ENCODE measurements at places on chromosomes 16 and 17.

DNA sequence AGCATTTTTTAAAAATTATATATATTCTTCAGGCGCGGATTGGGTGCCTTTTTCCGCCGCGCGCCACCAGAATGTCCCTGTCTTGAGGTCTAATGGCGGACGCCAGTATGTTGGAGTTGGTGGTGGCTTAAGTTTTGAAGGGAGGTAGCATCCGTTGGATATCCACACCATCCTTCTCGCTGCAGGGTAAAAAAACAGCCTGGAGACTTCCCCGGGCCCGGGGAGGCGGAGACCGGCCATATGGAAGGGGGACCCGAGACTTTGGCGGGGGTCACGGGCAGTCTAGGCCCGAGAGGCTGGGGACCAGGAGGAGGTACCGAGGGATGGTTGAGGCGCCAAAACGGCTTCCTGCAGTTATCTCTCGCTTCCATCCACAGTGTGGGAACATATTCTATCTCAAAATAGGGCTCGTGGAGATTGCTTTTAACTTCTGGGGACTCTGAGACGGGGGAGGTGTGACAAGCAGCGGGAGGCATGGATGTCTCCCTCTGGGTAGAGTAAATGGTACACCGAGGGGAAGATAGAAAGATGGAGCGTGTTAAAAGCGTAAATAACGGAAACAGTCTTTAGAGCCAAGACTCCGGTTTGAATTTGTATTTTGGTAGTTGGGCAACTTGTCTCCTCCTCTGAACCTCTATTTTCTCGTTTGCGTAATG, at the start of gene SF3B3:
Gene SF3B3 (plus strand): TSS at position 74 of the 656 bp plus-strand sequence. CDS start 2,841 bp downstream, outside the sequence.
- peak within 1 kb of the TSS; percentile 90 for H3K27ac ChIP-seq
- no peaks in the 10 kb centered on the region for H3K27me3 ChIP-seq
- DNase-seq, result no peak

DNA sequence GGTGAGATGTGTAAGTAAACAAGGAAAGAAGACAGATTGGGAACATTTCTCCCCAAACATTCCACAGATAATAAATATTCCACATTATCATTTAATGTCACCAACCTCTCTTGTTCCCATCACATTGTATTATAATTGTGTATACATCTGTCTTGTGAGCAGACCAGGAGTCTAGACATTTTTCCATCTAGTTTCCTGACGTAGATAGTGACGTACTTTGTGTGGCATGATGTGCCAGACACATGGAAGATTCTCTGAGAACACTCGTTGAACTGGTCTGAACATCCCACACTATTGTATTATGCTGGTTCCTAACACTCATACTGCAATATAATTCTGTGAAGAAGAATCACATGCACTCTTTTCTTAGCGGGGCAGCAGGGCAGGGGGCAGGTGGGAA, 34.0 kb downstream of the WSB1 start:
- H3K27me3 ChIP-seq, result no peaks in the 10 kb centered on the region
- no peak for DNase-seq
- H3K36me3 ChIP-seq, result no peaks in the 10 kb centered on the region
- H3K4me3 ChIP-seq, result no peak overlapping the region

GRCh38 chr17:58995247-58995940, 111.3 kb downstream of the TRIM37 start:
- peak; percentile 34 for DNase-seq
- no peak overlapping the region for H3K4me3 ChIP-seq
- H3K27me3 ChIP-seq, result no peaks in the 10 kb centered on the region
- no peaks in the 10 kb centered on the region for H3K36me3 ChIP-seq
- H3K27ac ChIP-seq, result peak overlapping the region; percentile 63

GRCh38 chr16:85391175-85391707, 221.9 kb upstream of the GSE1 start:
- DNase-seq, result no peak
- no peaks in the 10 kb centered on the region for H3K27me3 ChIP-seq
- no peak overlapping the region for H3K27ac ChIP-seq

DNA sequence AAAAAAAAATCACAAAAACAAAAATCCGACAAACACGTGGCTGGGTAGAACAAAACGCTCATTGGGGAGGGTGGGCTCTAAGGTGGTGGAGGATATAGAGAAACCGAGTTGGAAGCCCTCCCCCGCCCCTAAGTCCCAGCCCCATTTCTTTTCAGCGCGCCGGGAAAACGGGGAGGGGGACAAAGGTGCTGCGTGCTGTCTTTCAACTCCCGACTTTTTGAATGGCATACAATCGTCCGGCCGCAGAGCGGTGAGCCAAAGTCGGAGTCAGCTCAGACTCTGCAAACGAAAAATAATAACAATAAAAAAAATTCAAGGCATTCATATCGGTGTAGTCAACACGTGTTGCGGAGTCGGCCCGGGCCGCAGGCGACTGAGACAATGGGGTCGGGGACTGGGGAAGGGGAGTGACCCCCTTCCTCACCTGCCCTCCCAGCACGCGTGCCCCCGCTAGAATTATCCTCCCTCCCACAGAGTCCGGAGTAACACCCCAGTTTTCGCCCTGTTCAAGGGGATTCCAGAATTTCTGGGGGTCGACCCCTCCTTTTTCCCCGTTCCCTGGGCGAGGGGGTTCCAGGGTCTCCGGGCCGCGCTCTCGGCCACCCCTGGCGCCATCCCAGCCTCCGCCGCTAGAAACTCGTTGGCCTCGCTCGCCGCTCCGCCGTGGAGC, 1.7 kb upstream of the IGF2BP1 start:
- no peak for DNase-seq
- H3K4me3 ChIP-seq, result peak overlapping the region; percentile 90

DNA sequence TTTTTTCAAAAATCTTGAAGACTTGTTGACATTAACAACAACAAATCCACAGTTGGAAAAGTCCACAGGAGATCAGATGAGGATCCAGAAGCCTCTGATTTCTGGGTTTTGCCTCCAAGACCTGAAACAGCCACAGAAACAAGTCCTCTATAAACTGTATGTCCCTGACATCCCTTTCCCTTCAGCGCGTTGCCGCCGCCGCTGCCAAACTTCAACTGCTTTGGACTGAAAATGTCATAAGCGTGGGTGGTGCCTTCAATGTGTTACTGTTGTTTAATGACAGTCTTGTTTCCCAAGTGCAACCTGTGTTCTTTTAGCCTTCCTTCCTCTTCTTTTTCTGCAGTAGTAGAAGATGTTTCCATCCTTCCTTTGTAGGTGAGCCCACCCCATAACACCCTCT, 334.9 kb downstream of the SHISA9 start:
- no peaks in the 10 kb centered on the region for H3K36me3 ChIP-seq
- DNase-seq, result no peak
- H3K4me3 ChIP-seq, result no peak overlapping the region
- no peaks in the 10 kb centered on the region for H3K27me3 ChIP-seq

GRCh38 chr17:80254396-80255251, 6.0 kb upstream of the RNF213 start:
- no peaks in the 10 kb centered on the region for H3K27me3 ChIP-seq
- H3K4me3 ChIP-seq, result no peak overlapping the region
- no peaks in the 10 kb centered on the region for H3K36me3 ChIP-seq
- DNase-seq, result peak; percentile 92

DNA sequence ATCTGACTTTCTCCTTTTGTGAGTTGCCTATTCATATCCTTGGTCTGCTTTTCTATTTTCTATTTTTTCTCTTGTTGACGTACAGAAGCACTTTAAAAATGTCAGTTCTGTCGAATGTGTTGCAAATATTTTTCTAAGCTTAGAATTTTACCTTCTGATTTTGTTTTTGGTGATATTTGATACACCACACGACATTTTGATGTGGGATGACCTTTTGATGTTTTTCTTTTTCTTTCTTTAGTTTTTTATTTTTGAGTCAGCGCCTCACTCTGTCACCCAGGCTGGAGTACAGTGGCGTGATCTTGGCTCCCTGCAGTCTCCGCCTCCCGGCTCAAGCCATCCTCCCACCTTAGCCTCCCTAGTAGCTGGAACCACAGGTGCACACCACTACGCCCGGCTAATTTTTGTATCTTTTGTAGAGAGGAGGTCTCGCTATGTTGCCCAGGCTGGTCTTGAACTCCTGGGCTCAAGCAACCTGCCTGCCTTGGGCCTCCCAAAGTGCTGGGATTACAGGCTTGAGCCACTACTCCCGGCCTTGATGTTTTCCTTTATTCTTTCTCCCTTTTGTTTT, 39.6 kb downstream of the WSB1 start:
- no peak for DNase-seq
- peak overlapping the region; percentile 80 for H3K27ac ChIP-seq
- H3K36me3 ChIP-seq, result no peaks in the 10 kb centered on the region
- H3K4me3 ChIP-seq, result peak overlapping the region; percentile 53

- no peak for DNase-seq
- peaks cover 7% of the 10 kb centered on the region for H3K4me1 ChIP-seq
- H3K4me3 ChIP-seq, result no peak overlapping the region
- no peaks in the 10 kb centered on the region for H3K36me3 ChIP-seq
- H3K27me3 ChIP-seq, result no peaks in the 10 kb centered on the region
Observed at GRCh38 chr17:82416771-82417170, 1.4 kb upstream of the HEXD start.

DNA sequence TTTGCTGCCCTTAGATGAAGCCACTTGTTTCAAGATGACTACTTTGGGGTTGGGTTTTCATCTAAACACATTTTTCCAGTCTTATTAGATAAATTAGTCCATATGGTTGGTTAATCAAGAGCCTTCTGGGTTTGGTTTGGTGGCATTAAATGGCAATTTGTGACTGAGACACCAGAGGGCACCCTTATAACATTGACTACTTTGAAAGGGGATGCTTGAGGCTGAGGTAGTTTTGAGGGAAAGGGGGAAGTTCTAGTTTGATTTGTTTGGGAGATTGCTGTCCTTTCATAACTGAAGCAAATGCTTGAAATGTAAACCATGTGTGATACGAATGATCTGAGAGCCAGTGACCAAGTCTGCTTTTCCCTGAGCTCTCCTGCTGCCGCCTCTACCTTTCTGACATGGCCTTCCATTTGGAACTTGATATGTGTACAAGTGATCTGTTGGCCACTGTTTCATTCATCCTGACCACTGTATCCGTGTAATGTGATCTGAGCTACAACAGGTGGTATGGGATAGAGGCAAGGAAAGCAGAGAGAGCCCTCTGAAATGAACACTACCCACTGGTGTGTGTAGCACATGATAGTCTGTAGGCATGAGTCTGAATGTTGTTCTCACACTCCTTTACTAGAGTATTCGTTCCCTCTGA, 5.8 kb upstream of the RARA start:
- DNase-seq, result peak; percentile 44
- H3K36me3 ChIP-seq, result peaks cover 18% of the 10 kb centered on the region
- H3K27me3 ChIP-seq, result no peaks in the 10 kb centered on the region
- peaks cover 38% of the 10 kb centered on the region for H3K4me1 ChIP-seq
- peak overlapping the region; percentile 73 for H3K27ac ChIP-seq
- H3K4me3 ChIP-seq, result no peak overlapping the region

- H3K36me3 ChIP-seq, result no peaks in the 10 kb centered on the region
- H3K4me1 ChIP-seq, result no peaks in the 10 kb centered on the region
- H3K4me3 ChIP-seq, result no peak overlapping the region
Observed at GRCh38 chr17:34012709-34013375, 242.2 kb upstream of the CCL2 start.

- peaks cover 2% of the 10 kb centered on the region for H3K36me3 ChIP-seq
- H3K27me3 ChIP-seq, result no peaks in the 10 kb centered on the region
- no peak for DNase-seq
- H3K4me1 ChIP-seq, result peaks cover 20% of the 10 kb centered on the region
Observed at GRCh38 chr16:89378947-89379771, 111.2 kb downstream of the ANKRD11 start.

GRCh38 chr16:15996432-15997109, 47.2 kb downstream of the ABCC1 start:
- no peaks in the 10 kb centered on the region for H3K27me3 ChIP-seq
- H3K27ac ChIP-seq, result peak overlapping the region; percentile 60
- DNase-seq, result peak; percentile 88
- H3K4me3 ChIP-seq, result no peak overlapping the region

- H3K4me1 ChIP-seq, result peaks cover 35% of the 10 kb centered on the region
- H3K27me3 ChIP-seq, result no peaks in the 10 kb centered on the region
- H3K36me3 ChIP-seq, result peaks cover 14% of the 10 kb centered on the region
- peak overlapping the region; percentile 86 for H3K27ac ChIP-seq
- peak; percentile 88 for DNase-seq
Observed at GRCh38 chr17:31580706-31581490, 189.4 kb downstream of the RAB11FIP4 start.

GRCh38 chr17:9150446-9151090, 129.3 kb downstream of the NTN1 start:
- H3K27ac ChIP-seq, result no peak overlapping the region
- H3K4me1 ChIP-seq, result no peaks in the 10 kb centered on the region
- peak; percentile 12 for DNase-seq

DNA sequence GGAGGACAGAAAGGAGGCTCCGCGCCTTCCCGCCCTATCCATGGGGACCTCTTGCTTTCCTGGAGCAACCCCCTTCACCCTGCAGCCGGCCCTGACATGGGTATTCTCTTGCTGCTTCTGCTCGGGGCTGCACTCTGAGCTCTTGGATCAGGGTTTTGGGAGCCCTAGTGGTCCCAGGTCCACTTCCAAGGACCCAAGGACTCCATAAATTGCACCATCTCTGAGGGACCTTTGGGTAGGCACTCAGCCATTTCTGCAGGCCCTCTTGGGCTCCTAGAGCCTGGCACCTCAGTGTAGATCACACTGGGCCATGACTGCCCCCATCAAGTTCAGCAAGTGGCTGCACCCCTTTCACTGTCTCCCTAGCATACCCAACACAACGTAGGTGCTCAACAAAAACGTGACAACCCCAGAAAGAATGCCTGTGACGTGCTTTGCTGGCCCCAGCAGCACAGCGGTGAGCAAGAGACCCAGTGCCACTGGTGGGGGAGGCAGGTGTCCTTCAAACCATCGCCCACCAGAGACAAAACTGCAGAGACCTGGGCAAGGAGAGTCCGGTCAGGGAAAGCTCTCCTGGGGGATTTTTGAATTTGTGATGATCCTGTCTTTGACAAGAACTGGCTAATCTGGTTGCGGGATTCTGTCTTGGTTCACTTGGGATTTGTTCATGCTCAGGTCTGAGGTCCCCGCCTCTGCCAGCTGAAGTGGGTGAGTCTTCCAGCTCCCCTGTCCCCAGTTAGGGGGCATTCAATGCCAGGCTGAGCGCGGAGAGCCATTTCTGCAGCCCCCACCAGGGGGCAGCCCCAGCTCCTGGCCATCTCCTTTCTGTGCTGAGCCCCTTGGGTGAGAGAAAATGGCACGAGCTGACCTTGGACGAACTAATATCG, 2.5 kb upstream of the RAB11FIP4 start:
- no peak overlapping the region for H3K27ac ChIP-seq
- H3K36me3 ChIP-seq, result no peaks in the 10 kb centered on the region

- H3K27ac ChIP-seq, result no peak overlapping the region
- H3K27me3 ChIP-seq, result no peaks in the 10 kb centered on the region
- H3K4me3 ChIP-seq, result no peak overlapping the region
- DNase-seq, result no peak
Observed at GRCh38 chr16:70680495-70681381, 5.1 kb downstream of the MTSS2 start.
